ENCODE measurements at places on chromosomes 11 and 22. TPM values are rescaled to one million over a fixed set of nuclear protein-coding genes. Genes with fewer than 3 reads are reported as not detected.

DNA sequence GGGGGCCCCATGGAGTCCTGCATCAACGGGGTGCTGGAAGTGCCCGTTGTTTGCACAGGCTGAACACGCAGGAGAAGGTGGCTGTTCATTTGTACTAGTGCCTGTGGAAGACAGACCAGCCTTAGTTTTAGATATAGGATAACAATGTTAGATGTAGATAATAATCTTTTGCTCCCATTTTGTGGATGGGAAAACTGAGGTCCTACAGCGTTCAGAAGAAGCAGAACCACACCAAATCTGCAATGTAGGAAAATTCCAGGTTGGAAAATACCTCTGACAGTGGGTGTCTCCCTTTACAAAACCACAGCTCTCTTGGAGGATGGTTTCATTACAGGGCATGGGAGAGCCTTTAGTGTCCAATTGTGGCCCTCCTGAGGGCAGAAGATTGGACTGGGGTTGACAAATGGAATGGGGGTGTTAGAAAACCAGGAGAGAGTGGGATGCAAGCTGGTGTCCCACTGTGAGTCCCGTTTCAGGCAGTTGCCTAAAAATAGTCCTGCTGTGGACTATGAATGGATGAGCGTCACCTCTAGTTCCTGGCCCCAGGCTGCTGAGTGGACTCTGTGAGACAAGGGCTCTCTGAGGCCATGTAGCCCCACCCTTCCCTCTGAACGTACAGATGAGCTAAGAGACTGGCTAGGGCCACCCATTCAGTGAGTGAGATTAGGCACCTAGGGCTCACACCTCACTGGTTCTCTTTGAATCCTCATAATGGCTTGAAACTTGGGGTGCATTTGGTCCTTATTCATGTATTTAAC, 508.8 kb downstream of the MN1 start:
- no peak overlapping the region for H3K27ac ChIP-seq
- H3K27me3 ChIP-seq, result peaks cover 7% of the 10 kb centered on the region
- DNase-seq, result no peak
- H3K36me3 ChIP-seq, result no peaks in the 10 kb centered on the region

- no peaks in the 10 kb centered on the region for H3K36me3 ChIP-seq
- no peak overlapping the region for H3K27ac ChIP-seq
- peaks cover 8% of the 10 kb centered on the region for H3K27me3 ChIP-seq
- no peaks in the 10 kb centered on the region for H3K4me1 ChIP-seq
- no peak overlapping the region for H3K4me3 ChIP-seq
- DNase-seq, result no peak
Measured at GRCh38 chr22:36398601-36399471, 11.1 kb upstream of the MYH9 start.

DNA sequence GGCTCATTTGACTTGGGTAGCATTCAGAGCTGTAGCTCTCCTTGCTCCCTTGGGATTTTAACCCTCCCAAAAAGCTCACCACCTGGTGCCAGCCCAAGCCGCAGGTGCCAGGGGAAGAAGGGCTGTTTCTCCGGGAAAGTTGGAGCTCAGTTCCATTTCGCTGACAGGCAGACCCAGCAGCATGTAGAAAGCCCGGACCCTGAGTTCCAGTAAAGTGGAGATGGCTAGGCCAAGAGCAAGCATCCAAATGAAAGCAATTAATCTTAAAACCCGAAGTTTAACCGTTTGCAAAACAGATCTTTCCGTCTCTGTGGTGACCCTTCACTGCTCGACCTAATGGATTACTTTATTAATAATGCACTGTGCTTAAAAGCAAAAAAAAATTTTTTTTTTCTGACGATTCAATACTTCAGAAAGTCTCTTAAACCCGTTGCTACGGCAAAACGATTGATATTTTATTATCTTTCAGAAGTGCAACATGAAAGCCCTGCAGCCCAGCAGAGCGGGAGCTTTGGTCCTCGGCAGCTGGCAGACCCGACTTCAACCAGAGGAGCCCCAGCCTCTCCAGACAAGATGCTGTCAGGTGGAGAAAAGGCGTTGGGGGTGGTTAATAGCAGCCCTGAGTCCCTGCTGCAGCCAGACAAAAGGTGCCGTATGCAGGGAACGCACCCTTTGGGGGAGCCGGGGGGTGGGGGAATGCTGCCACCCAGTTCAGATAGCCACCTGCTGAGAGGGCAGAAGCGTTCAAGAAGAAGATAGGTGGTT, 3.3 kb downstream of the LMO1 start:
- H3K36me3 ChIP-seq, result peaks cover 4% of the 10 kb centered on the region
- peaks cover 26% of the 10 kb centered on the region for H3K27me3 ChIP-seq
- H3K4me3 ChIP-seq, result no peak overlapping the region
- H3K27ac ChIP-seq, result no peak overlapping the region
- DNase-seq, result no peak

DNA sequence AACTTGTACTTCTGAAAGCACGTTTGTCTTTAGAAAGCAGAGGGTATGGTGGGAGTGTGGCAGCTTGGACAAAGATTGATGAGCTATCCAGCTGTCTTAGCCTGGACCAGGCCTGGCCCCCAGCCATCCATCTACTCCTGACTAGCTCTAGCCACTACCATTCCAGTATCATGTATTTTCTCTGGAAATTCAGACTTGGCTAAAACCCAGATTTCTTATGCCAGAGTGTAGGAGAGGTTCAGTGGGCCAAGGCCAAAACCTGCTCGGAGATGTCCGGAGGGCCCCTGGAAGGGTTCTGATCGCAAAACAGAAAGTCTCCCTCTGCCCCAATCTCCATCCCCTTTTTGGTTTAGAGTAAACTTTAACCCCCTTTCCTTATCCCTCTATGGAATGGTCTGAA, 24.8 kb upstream of the MTCH2 start:
- DNase-seq, result no peak
- no peaks in the 10 kb centered on the region for H3K36me3 ChIP-seq
- peaks cover 6% of the 10 kb centered on the region for H3K4me1 ChIP-seq
- H3K4me3 ChIP-seq, result no peak overlapping the region

DNA sequence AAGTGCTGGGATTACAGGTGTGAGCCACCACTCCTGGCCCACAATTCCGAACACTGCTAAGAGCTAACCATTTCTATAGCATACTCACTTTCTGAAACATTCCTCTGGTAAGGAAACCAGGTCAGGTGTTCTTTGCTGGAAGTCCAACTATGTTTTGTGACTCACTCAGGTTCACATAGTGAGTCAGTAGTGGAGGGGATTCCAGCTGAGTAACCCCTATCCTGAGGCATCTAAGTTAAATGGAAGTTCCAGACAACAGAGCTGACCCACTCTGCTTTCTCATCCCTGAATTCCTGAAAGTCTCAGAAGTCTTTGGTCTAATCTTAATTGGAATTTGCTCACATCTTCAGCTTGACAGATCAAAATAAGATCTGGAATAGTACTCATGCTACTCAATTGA, 3.0 kb upstream of the CHRNA10 start:
- DNase-seq, result no peak
- peaks cover 49% of the 10 kb centered on the region for H3K36me3 ChIP-seq
- no peak overlapping the region for H3K4me3 ChIP-seq
- no peaks in the 10 kb centered on the region for H3K4me1 ChIP-seq

DNA sequence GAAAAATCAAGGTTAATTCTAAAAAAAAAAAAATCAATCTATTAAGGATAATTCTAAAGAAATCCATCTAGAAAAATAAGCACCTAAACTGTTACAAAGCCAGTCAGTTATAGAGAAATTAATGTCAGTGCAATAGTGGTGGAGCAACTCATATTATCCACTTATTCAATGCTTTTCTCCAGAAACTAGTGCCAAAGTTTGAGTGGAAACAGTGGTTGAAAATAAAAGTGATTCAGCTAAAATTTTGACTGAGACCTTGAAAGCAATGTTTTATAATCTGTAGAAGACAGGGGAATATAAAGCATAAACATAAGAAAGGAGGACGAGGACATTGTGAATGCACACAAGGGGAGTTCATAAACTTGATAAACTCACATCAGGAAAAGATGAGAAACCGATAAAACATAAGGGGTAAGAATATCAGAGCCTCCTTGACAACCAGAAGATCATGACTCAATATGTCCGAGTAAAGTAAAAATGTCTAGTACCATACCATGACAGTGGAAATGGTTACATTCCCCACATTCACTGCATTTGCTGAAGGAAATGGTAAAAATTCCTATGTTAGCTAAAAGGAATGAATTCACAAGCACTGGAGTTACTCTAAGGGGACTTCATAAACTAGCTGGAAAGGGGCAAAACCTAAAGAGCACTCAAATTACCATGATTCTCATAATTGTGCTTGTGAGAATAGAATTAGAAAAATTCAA, 58.7 kb upstream of the SLC5A12 start:
- peaks cover 4% of the 10 kb centered on the region for H3K36me3 ChIP-seq
- H3K4me1 ChIP-seq, result no peaks in the 10 kb centered on the region
- H3K27ac ChIP-seq, result no peak overlapping the region

- H3K27me3 ChIP-seq, result peaks cover 1% of the 10 kb centered on the region
- peaks cover 12% of the 10 kb centered on the region for H3K4me1 ChIP-seq
- no peak overlapping the region for H3K4me3 ChIP-seq
- H3K36me3 ChIP-seq, result no peaks in the 10 kb centered on the region
- no peak overlapping the region for H3K27ac ChIP-seq
- DNase-seq, result no peak
Measured at GRCh38 chr11:112599856-112600533, 339.3 kb upstream of the PLET1 start.

DNA sequence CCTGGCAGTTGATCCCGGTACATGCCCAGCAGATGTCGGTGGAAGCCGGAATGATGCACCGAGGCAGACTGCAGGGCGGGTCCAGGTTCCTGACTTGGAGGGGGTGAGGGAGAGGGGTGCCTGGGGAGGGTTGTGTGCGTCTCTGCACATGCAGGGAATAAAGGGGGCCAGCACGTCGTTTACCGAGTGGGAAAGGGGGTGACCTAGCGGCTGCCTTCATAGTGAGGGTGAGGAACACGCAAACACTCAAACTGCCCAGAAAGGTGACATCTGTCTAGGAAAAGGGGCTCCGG, 801.7 kb downstream of the TBC1D22A start:
- no peak overlapping the region for H3K27ac ChIP-seq
- DNase-seq, result no peak
- peaks cover 39% of the 10 kb centered on the region for H3K36me3 ChIP-seq
- H3K4me1 ChIP-seq, result no peaks in the 10 kb centered on the region

GRCh38 chr22:19107730-19108074, 14.5 kb downstream of the DGCR2 start:
- no peaks in the 10 kb centered on the region for H3K36me3 ChIP-seq
- H3K4me3 ChIP-seq, result no peak overlapping the region

- no peak for DNase-seq
- peaks cover 11% of the 10 kb centered on the region for H3K27me3 ChIP-seq
- no peak overlapping the region for H3K4me3 ChIP-seq
- peaks cover 3% of the 10 kb centered on the region for H3K36me3 ChIP-seq
- H3K27ac ChIP-seq, result no peak overlapping the region
Measured at GRCh38 chr11:122729139-122729538, 73.6 kb downstream of the UBASH3B start.

DNA sequence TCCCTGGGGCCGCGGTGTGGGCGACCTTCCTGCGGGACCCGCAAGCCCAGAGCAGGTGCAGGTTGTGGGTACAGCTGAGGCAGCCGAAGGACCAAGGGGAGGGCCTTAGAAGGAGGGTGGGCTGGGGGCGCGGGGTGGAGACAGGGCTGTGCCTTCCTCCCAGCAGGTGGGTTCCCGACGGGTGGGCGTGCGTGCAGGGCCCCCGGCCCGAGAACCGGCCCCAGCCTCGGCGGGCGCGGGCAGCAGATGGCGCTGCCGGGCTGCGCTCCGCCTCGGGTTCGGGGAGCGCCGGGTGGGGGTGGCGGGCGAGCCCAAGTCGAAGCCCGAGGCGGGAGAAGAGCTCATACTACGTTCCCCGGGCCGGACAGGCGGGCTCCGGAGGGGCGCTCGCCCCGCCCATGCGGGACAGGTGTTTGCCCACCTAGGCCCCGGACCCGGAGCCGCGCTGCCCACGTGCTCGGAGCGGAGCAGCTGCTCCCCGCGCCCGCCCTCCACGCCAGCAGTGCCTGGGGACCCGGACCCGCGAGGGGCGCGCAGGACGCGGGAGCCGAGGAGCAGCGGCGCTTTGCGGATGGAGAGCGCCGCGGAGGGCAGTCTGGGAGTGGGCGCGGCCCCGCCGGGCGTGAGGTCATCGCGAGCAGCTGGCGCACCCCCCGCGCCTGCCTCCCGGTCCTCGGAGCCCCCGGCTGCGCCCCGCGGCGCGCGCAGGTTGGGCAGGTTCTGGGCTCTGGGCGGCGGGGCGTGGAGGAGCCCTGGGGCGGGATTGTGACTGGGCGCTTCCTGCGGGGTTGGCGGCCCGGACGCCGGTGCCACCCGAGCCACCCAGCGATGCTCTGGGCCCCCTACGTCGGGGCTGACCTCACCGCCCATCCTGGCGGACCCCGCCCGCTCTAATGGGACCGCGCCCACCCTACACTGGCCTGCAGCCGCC, 25.3 kb downstream of the DUSP8 start:
- peak; percentile 59 for DNase-seq
- H3K4me1 ChIP-seq, result no peaks in the 10 kb centered on the region
- no peaks in the 10 kb centered on the region for H3K36me3 ChIP-seq
- H3K27ac ChIP-seq, result no peak overlapping the region
- H3K4me3 ChIP-seq, result no peak overlapping the region

GRCh38 chr22:31344578-31345330, 1.4 kb downstream of the PATZ1 start:
- H3K4me1 ChIP-seq, result peaks cover 46% of the 10 kb centered on the region

GRCh38 chr22:39514373-39514973, 5.9 kb upstream of the ATF4 start:
- peaks cover 3% of the 10 kb centered on the region for H3K27me3 ChIP-seq
- peaks cover 46% of the 10 kb centered on the region for H3K36me3 ChIP-seq
- peak; percentile 72 for DNase-seq
- peak overlapping the region; percentile 66 for H3K4me3 ChIP-seq
- peak overlapping the region; percentile 52 for H3K27ac ChIP-seq

DNA sequence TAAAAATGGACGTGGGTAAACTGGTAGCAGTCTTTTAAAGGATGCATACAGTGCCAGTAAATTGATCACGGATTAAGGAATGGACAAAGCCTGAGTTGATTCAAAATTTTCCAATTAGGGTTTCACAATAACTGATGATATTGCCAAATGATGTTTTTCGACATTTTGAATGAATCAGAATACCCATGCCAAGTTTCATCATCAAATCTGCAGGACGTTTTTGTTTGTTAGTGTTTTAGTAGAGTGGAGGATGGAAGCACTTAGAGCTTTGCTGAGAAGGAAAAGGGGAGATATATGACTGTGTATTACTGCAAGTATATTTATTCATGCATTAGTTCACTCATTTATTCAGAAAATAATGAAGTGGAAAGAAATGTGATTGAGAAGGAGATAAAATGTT, 78.3 kb downstream of the SLC17A6 start:
- no peak overlapping the region for H3K4me3 ChIP-seq
- H3K36me3 ChIP-seq, result no peaks in the 10 kb centered on the region
- DNase-seq, result no peak
- H3K27me3 ChIP-seq, result no peaks in the 10 kb centered on the region
- no peaks in the 10 kb centered on the region for H3K4me1 ChIP-seq

OR51B5 gene
- 0.82 TPM for total RNA-seq

All from endothelial cell (in vitro differentiated cells).